CD8-positive, alpha-beta T cell (primary cell): ENCODE measurements at places on chromosomes 1 and 21.

DNA sequence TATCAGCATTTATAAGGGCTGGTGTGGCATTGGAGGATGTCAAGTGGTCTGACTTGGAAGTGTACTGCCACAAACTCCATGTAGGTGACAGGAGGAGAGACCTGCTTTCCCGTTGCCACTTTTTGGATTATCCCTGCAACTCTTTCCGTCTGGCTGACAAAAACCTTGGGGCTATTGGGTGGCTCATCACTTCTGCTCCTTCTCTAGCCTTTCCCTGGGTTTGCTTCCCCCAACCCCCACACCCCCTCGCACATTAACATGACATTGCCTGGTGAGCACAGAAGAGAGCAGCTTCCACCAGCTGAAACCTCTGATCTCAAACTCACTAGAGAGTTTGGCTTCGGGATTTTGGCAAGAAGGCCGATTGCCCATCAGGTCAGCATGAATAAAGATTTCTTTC, 39.2 kb downstream of the PROX1 start:
- no peak for DNase-seq

DNA sequence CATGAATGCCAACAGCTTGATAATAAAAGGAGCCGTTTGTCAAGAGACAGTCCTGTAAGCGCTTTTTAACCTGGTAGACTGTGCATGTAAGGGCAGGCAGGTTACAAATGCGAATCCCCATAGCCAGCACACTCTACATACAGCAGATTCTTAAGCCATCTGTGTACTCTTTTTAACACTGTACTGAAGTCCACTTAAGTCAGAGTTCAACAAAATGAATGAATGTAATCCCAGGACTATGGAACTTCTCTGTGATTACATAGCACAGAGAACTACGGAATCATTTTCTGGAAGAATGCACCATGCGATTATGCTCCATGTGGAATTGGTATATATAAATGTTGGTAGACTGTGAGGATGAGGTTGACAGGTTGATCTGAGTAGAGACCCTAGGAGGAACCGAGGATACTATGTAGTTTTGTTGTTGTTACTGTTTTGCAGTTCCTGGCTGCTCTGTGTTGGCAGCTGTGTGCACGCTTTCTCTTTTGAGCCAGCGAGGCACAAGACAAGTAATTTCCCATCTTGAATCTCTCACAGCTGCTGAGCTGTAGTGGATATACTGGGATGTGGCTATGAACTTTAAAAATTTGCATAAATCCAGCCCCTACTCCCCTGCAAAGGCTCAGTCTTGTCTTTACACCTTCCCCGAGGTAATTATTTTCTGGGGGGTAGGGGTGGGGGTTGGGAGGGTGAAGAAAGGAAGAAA, 21.9 kb downstream of the LRRC8D start:
- DNase-seq: no peak

DNA sequence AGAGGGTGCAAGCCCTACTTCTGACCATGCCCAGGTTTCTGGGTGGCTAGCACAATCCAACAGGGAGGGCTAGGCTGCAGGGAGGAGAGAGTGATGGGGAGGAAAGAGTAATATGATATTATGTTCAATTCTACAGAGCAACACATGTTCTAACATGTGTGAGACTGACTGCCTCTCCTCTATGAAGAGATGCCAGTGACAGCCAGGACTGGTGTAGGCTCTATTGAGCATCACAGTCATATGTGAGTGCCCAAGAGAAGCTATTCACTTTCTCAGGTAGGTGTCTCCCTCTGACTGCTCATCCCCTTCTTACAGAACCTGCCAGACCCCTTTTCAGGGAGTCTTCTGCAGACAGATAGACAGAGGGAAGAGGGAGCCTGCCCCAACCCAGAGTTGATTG, 446.1 kb downstream of the SIPA1L2 start:
- DNase-seq: no peak

GRCh38 chr1:26213335-26213905, 20.6 kb upstream of the CEP85 start:
- DNase-seq: no peak

- DNase-seq: no peak
Measured at GRCh38 chr1:162550925-162551324, 10.6 kb upstream of the UAP1 start.

GRCh38 chr1:220336391-220337031, 64.3 kb upstream of the RAB3GAP2 start:
- DNase-seq: no peak

DNA sequence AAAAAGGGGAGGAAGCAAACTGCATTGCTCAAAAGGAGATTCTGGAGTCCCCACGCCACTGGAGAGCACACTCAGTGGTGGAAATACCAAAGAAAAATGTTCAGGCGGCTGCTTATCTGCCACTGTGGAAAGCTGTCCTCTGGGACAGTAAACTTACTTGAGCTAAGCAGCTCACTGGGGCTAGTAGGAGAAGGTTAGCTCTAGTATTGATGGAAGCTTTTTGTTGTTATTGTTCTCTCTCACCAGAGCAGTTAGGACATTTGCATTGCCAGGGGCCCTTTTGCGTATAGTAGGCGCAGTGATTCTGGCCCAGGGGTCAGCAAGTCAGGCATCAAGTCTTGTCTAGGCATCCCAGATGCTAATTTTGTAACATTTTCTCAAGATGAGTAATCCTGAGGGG, 15.6 kb downstream of the BACE2 start:
- no peak for DNase-seq

- no peak for DNase-seq
Measured at GRCh38 chr1:109201123-109201703, 12.5 kb upstream of the SARS1 start.

DNA sequence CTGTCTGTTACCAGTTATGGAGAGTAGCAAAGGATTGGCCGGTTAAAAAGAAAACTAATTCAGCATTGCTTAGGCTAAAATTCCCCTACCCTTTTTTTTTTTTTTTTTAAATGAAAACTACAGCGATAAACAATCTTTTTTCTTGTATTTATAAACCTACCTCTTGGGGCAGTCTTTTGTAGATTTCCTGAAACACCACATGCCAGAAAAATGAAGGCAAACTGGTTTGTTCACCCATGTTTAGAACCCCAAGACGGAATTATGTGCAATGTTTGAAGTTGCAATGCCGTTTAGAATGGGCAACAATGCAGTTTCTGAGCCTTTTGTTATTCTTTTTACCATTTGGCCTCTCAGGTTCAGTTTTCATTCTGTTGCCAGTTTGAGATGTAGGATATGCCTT, 59.1 kb downstream of the PRDM2 start:
- no peak for DNase-seq

- DNase-seq: no peak
Measured at GRCh38 chr21:39051588-39051949, 131.7 kb downstream of the PSMG1 start.

DNA sequence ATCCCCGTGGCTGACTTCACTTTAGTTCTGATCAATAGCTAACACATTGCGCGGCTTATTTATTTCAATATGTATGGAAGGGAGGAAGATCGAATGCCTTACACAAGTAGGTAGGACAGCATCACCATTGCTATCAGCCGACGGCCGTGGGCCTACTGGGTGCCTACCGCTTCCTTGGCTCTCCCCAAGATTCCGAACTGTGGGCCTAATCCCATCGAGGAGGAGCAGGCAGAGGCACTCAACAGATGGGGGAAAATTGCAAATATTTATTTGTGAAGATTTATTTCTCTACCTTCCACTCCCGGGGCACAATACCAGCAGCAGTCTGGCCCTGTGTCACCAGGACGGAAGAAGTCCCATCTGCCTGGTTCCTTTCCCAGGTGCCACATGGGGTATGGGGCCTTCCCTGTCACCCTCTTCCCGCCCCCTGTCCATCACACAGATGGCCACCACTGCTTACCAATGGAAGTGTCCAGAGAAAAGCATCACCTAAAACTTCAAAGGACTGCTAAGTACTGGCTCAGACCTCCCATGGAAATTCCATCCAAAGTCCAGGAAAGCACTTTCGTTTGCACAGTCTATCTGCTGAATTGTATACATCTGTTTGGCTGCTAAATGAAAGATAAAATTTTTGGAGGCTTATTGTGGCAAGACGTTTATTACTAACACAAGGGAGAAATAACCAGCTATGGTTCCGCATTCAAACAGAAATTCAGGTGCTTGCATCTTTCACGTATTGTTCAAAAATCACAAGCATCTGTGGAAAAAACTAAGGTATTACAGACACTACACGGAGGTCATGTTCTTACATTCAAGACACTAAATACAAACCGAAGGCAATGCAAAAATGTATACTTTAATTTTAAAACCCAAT, 11.8 kb downstream of the AGT start:
- DNase-seq: no peak

DNA sequence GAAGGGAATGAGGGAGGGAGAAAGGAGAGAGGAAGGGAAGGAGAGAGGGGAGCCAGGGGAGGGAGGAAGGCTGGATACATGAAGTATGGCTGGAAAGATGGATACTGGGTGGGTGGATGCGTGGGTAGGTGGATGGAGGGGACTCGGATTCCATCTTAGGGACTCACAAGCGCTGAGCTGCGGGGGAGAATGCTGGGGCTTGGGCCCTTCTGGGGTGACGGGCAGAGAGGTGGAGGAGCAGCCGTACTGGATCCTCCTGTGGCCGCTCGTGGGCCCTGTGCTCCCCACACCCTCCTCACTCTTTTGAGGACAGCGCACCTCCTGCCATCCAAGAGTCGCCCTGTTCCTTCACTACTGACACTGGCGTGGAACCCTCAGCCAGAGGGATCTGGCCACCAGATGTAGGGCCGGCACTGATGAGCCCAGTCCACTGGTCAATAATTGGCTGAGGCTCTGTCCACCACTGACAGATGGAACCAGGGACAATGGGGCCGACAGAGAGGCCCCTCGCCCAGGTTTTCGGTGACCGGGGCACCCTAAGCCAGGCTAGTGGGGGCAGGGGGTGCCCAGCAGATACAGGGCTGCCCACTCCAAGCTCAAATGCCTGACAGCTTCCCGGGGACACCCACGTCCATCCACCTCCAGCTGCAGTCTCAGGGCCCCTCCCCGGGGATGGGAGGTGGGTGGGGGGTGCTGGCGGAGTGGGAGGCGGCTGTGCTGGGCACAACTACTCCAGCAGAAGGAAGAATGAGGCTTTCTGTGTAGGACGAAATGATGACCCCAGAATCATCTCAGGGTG, 4.4 kb upstream of the ACTRT2 start:
- DNase-seq: no peak

DNA sequence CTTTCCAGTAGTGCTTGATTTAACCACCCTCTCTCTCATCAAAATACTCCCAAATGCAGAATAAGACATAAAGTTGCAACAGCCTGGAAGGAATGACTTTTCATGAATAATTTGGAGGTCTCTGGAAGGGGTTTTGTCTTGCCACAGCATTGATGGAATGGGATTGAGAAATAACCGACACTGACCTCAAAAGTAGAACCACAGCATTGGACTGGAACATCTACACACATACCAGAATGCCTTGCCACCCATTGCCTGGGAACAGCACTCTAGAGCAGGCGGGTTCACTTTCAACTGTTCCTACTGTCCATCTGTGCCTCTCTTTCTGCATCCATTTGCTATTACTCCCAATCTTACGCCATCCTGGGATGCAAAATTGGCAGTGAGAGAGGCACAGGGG, 149.1 kb upstream of the USP24 start:
- no peak for DNase-seq

DNA sequence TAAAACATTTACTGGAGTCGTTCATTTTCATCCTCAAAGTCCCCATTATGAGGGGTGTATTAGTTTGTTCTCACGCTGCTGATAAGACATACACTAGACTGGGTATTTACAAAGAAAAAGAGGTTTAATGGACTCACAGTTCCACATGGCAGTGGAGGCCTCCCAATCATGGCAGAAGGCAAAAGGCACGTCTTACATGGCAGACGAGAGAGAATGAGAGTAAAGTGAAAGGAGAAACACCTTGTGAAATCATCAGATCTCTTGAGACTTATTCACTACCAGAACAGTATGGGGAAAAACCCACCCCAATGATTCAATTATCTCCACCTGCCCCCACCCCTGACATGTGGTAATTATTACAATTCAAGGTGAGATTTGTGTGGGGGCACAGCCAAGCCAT, 830.4 kb upstream of the RGS18 start:
- no peak for DNase-seq

DNA sequence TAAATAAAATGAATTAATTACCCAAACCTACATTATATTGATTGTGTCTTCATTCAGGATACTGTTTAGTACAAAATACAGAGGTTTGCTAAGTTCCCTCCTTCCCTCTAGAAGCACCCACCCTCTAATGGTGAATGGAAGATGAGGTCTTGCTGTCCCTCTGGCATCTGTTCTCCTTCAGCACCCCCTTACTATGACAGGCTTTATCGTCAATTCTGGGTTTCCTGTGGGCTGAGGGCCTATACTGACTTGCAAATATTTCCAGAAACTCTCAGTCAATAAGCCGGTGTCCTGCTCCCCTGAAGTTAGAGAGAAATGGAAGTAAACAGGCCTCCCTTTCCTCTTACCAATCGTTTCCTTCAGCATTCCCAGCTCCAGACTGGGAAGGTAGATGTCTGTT, 13.2 kb downstream of the LAX1 start:
- no peak for DNase-seq

DNA sequence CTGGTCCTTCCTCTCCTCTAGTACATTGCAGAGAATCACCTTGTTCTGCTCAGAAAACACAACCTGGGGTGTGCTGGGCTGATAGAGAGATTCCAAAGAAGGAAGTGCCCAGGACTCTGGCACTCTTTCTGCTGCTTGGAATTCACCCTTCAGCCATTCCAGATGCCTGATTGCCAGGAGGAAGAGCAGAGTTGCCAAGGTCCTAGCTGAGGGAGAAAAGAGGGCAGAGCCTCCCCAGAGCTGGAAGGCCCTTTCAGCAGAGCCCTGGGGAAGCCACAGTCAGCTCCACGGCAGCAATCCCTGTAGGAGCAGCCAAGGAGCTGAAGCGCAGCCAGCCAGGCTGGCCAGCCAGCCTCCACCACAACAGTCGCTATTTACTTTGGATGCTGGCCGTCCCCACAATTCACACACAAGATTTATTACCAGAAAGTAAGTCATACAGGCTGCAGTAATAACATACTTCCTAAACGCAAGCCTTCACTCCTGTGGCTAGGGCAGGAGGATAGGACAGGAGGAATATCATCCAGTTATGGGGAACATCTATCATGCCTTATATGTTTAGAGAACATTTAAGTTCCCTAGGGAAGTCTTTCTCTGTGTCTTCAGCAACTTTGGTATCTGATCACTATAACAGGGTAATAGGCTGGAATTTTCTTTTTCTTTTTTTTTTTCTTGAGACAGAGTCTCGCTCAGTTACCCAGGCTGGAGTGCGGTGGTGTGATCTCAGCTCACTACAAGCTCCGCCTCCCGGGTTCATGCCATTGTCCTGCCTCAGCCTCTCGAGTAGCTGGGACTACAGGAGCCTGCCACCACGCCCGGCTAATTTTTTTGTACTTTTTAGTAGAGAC, 36.6 kb upstream of the SLC44A3 start:
- DNase-seq: no peak

DNA sequence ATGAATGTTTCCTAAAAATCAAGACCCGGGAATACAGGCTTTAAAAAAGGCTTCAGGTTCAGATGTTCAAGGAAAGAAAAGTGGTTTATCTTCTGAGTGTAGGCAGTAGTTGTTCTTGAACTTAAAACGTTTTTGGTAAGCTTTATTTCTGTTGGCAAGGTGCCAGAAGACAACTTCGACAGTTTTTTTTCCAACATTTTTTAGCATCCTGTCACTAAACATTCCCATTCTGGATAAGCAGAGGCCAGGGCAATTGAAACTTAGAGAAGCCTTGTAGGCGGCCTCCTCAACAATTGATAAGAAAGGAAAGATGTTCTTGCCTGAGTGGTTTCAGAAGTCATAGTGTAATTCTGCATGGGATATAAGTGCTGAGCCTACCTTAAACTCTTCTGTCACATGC, 66.7 kb downstream of the PATJ start:
- DNase-seq: no peak
